Bronchus fibroblast of lung (primary cell): ENCODE measurements at places on chromosomes 5 and 9. TPM values are rescaled to one million over a fixed set of nuclear protein-coding genes. Genes with fewer than 3 reads are reported as not detected.

Gene S1PR3
- total RNA-seq: 26.6 and 28.7 TPM in 2 replicates

Gene TICAM2
- total RNA-seq: 4.5 and 5.2 TPM in 2 replicates

Gene ENTREP1
- total RNA-seq: not detected in 2 replicates

Gene MEGF10
- under 0.01 TPM in 1 of 2 replicates, not detected in the other for total RNA-seq

Gene PFN3
- total RNA-seq: not detected in 2 replicates

Gene C8G
- not detected in 2 replicates for total RNA-seq

Gene TRPM3
- under 0.01 TPM in 1 of 2 replicates, not detected in the other for total RNA-seq

Gene PHF19
- total RNA-seq: 86.2 and 91.1 TPM in 2 replicates

Gene PCDHA10
- not detected in 2 replicates for total RNA-seq

Gene DTWD2
- 2.0 and 2.5 TPM in 2 replicates for total RNA-seq

Gene QRFP
- total RNA-seq: not detected in 2 replicates

Gene CARD6
- 1.8 and 2.4 TPM in 2 replicates for total RNA-seq

Gene GALT
- total RNA-seq: 15.5 and 18.5 TPM in 2 replicates

Gene CCL28
- 0.34 and 0.89 TPM in 2 replicates for total RNA-seq

Gene POC5
- 13.8 and 14.3 TPM in 2 replicates for total RNA-seq

Gene GTF3C5
- 55.5 and 59.3 TPM in 2 replicates for total RNA-seq

Gene ADAMTSL2
- total RNA-seq: not detected in 2 replicates

Gene PALM2AKAP2
- 0.67 and 2.1 TPM in 2 replicates for total RNA-seq

Gene RRAGA
- total RNA-seq: 79.0 and 81.0 TPM in 2 replicates

Gene AFAP1L1
- total RNA-seq: 11.8 and 12.2 TPM in 2 replicates

Gene BSPRY
- total RNA-seq: not detected in 2 replicates

Gene BTNL8
- total RNA-seq: not detected in 2 replicates

Gene SLC34A1
- total RNA-seq: not detected in 2 replicates

Gene GABRA1
- total RNA-seq: not detected in 2 replicates

Gene CDC20B
- total RNA-seq: not detected in 2 replicates

Gene ENTPD8
- not detected in 2 replicates for total RNA-seq

Gene GAPVD1
- total RNA-seq: 24.9 and 25.4 TPM in 2 replicates

Gene ISOC1
- total RNA-seq: 16.2 and 18.2 TPM in 2 replicates

Gene NFIB
- 14.1 and 15.8 TPM in 2 replicates for total RNA-seq
